ENCODE measurements at places on chromosomes 2 and 18.

- no peak for DNase-seq
Observed at GRCh38 chr2:236195726-236196125, 27.5 kb upstream of the GBX2 start.

GRCh38 chr2:19119326-19120001, 239.0 kb downstream of the OSR1 start:
- no peak for DNase-seq

DNA sequence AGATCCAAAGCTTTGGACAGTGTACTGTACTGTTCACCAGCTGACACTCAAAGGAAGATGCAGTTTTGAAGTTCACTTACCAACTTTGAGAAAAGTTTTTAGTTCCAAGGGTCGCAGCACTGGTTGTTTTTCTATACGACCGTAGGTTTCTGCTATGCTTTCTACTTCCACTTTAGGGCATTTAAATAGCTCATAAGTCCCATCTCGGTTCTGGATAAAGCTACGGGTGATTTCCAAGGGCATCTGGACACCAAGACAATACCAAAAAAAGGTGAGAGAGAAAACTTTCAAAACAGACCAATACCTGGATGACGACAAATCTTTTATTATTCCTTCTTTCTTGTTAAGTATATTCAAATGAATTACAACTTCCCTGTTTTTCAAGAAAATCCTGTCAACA, 30.3 kb downstream of the C2orf42 start:
- DNase-seq, result no peak

GRCh38 chr2:16716024-16716423, 50.4 kb upstream of the CYRIA start:
- DNase-seq, result no peak

DNA sequence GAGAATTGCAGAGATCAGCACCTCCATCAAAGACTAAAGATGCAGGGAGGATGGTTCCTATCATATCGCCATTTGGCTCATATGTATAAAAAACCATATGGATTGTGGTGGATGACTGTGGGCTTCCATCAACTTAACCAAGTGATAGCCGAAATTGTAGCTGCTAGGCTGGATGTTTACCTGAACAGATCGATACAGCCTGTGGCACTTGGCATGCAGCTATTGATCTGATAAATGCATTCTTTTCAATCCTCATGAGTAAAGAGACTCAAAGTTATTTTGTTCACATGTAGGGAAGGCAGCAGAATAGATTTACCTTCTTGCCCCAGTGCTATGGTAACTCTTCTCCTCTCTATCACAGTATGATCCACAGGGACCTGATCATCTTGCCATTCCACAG, 18.5 kb downstream of the CHCHD5 start:
- peak; percentile 3 for DNase-seq

DNA sequence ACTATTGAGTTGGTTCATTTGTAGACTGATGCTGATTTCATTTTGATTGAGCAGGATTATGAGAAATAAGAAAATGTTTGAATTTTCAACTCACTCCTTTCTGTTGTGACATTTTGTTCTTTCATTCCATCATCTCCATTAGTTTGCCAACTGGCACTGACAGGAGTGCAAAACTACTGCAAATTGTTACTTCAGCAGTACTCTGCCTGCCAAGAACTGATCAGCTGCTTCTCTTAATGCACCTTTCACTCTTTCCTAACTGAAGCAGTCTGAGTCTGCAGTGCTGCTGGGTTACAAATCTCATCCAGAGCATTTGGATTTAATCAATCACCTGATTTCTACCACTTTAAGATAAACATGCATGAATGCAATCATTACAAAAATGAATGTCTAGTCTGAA, 70.9 kb downstream of the TMEFF2 start:
- no peak for DNase-seq

- no peak for DNase-seq
Observed at GRCh38 chr18:6079406-6079805, 184.1 kb upstream of the TMEM200C start.

DNA sequence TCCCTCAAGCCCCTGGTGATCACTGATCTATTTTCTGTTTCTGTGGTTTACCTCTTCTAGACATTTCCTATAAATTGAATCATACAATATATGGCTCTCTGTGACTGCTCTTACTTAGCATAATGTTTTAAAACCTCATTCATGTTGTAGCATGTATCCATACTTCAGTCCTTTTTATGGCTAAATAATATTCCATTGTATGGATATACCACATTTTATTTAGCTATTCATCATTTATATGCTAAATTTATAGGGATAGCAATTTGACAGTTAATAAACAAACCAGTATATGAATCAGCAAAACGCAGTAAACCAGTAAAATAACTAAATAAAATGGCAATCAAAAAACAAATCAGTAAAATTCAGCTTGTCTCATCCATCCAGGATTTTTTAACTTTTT, 286.1 kb upstream of the HNRNPA3 start:
- DNase-seq, result no peak

DNA sequence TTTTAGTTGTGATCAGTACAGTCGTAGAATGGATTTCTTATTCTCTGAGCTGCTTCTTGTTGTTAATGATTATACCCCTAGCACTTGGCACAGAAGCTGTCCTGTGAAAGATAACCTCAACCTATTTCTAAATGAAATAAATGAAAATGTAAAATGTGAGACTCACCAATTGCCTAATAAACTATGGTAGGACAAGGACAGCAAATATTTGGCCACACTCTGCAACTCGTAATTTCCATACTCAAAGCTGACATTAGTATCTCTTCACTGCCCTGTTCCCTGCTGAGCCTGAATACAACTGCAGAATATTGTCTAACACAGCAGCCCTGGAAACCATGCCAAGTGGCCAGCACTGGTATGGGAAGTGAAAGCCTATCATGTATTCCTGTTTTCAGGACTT, 34.5 kb downstream of the TMEM182 start:
- no peak for DNase-seq

- DNase-seq, result no peak
Observed at GRCh38 chr2:12300927-12301326, 415.8 kb upstream of the TRIB2 start.

- no peak for DNase-seq
Observed at GRCh38 chr18:56532176-56532840, 106.1 kb downstream of the TXNL1 start.

DNA sequence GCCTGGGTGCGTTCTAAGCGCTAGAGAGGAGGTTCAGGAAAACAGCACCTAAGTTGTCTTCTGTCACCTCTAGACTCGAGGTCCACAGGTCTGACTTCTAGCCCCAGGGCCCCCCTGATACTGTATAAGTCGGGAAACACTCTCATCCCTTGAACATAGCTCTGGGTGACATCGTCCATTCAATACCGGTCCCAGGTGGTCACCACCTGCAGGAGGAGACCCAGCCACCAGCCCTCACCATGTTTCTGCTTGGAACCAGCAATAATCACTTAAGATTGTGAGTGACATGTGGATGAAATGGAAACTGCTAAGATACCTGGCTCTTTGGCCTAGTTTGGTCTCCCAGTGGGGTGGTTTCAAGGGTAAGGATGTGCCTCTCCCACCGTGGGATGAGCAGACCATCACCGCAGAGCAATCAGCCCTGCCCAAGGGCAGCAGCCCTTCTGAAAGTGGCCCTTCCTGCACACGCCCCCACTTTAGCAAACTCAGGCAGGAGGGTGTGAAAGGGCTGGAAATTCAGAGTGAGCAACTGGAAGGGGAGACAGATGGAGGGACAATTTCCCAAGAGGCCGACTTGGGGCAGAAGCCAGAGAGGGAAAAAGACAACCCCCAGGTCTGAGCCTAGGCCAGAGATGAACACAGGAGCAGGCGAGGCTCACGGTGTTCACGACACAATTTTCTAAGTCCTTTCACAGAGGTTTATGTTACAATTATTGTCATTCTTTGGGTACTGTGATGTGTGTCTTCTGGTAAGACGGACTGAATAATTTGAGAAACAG, 95.2 kb downstream of the ZNF516 start:
- DNase-seq, result peak; percentile 56

- no peak for DNase-seq
Observed at GRCh38 chr2:198456418-198456817, 652.0 kb downstream of the PLCL1 start.

GRCh38 chr2:165373278-165374010, 96.1 kb upstream of the CSRNP3 start:
- DNase-seq, result no peak

GRCh38 chr2:86746939-86747338, 26.8 kb downstream of the RMND5A start:
- no peak for DNase-seq

DNA sequence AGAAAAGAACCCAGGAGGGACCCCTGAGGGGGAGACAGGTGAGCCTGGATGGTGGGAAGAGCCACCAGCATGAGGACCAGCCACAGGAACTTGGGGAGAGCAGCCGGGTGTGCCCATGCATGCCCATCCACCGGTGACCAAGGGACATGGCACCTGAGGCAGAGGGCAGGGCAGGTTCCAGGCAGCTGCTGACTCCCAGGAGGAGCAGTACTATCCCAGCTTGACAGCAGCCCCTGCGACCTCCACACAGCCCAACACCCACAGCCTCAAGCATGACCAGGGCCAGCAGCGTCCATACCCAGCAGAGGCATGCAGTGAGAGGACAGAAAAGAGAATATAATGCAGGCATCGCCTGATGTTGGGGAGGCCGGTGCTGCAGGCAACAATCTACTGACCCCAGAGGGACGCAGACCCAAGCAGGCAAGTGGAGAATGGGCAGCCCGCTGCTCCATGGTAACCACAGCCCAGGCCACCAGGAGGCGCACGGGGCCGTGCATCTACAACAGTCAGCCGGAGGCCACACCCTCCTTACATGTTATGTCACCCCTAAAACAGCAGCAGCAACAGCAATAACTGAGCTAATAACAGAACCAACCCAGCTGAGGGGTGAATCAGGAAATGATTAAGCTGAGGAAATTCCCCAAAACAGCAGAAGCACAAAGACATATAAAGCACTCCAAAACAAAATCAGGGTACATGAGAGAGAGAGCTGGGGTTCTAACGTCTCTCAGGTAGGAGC, 44.1 kb downstream of the ANKMY1 start:
- DNase-seq, result peak; percentile 92

DNA sequence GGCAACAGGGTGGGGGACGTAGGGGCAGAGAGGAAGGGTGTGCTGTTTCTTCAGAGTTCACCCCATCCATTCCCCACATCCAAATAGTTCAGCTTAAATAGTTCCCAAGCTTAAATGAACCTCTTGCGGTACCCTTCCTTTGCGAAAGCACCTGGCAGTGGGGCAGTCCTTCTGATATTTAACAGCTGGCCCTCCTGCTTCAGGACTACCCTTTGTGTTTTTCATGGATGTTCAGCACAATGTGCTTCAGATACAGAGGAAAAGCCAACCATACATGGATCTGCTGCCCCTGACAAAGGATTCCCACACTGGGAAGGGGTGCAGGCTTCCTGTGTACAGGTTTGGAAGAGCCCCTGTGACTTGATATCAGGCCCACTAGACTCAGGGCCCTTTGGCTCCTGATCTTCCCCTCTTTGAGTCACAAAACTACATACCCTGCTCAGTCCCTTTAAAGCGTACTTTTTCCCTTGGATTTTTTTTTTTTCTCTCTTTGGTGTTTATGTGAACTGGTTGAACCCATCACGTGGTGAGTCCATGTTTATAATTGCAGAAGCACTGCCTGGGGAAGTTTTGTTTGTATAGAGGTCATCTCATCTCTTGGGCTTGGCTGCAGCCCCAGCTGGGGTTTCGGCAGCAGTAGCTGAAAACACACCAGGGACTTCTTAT, 45.3 kb upstream of the IGFBP5 start:
- DNase-seq, result no peak

- DNase-seq, result peak; percentile 82
Observed at GRCh38 chr2:112623913-112624777, 21.6 kb upstream of the SLC20A1 start.

GRCh38 chr2:30541680-30542079, 94.6 kb downstream of the LCLAT1 start:
- DNase-seq, result no peak

DNA sequence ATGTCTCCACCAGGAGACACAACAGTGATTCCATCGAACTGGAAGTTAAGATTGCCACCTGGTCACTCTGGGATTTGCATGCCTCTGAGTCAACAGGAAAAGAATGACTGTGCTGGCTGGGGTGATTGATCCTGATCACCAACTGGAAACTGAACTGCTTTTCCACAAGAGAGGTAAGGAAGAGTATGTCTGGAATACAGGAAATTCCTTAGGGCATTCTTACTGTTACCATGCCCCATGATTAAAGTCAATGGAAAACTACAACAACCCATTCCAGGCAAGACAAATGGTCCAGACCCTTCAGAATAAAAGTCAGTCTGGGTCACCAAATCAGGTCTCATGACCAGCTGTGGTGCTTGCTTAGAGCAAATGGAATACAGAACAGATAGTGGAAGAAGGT, 12.0 kb upstream of the DDX1 start:
- DNase-seq, result no peak

- DNase-seq, result no peak
Observed at GRCh38 chr2:54206596-54206995, 49.4 kb downstream of the TSPYL6 start.

DNA sequence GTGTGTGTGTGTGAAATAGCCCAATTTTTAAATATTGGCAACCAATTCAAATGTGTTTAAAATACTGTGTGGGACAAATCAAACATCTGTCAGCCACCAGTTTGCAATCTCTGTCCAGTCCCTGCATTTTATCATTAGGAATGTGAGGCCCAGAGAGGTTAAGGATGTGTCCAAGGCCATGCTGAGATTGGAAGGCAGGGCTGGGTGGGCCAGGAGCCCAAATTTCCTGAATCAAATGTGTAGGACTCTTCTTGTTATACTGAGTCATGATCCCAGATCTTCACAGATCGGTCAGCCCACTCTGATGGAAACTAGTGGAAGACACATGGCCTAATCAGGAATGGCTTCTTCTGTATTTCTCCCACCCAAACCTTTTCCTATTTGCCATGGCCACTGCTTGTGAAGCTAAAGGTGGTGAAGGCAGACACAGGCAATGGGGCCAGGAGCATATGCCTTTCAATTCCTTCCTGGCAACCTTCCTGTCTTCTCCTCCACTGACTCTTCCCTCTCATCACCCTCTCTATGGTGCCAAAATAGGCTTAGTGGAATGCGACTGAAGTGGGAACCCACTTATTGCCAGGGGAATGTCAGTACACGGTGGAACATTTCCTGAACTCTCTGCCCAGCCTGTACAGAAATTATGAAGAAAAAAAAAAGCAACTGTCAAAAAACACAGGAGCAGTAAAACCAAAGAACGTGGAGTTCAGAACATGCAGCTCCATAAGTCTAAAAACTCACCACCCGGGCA, 35.5 kb downstream of the ZEB2 start:
- no peak for DNase-seq

DNA sequence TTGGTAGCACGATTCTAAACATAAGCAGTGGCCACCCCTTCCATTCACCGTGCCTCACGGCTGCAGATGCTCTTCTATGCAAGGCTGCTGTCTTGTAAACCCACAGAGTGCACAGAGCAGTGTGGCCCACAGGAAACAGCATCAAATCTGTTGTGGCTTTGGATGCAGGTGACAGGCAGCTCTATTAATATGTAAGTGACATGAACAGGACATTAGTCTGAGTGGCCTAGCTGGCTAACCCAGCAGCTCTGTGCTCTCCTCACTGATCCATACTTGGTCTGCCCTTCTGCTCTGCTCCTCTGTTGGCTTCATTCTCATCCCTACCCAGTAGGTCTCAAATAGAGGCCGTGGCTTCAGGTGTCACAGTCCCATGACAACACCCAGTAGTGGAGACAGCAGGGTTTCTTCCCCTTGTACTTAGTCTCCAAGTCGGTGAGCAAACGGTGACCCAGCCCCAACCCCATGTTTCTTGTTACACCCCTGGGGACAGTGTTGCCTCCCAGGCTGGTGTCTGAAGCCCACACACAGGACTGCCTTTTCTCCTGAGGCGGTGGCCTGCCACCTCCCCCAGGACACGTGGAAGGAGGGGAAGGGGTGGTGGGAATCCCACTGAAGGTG, 5.8 kb downstream of the SH3RF3 start:
- DNase-seq, result peak; percentile 53
